Common myeloid progenitor, CD34-positive (primary cell): ENCODE measurements at places on chromosomes 6 and 20.
A peak's percentile ranks its signal among the peaks of the same experiment; 100 is the strongest.

- no peak for DNase-seq
Measured at GRCh38 chr6:37435373-37435772, 2.4 kb downstream of the CMTR1 start.

GRCh38 chr20:21291026-21291425 lies 12.1 kb upstream of the XRN2 start:
- no peak for DNase-seq

GRCh38 chr20:51172558-51173428 lies 149.9 kb upstream of the KCNG1 start:
- DNase-seq = no peak

- DNase-seq = no peak
Measured at GRCh38 chr6:125503181-125503580, 201.4 kb upstream of the HDDC2 start.

DNA sequence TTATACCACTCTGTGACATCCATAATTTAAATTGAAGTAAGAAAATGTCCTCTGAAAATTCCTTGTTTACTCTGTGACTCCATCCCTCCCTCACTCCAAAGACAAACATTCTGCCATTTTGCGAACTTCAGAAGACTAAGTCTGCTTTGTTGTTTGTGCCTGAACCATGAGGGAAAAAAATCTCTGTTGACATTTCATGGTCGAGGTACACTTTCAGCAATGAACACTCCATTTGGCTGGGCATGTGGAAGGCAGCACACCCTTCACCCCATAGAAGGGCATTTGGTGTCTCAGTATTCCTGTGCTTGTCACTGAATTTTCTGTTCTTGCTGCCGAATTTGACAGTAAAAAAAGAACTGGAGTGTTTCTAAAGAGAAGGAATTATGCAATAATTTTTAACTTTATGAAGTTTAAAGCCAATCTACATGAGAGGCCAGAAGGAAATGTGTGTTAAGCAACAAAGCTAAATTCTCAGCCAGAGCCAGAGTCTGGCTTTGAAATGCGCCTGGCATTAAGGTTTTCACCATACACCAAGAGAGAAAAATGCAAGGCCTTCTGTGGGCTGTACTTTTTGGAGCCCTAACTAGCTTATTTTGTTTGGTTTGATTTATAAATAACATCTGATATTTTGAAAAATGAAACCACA lies 4.7 kb upstream of the PBOV1 start:
- no peak for DNase-seq

DNA sequence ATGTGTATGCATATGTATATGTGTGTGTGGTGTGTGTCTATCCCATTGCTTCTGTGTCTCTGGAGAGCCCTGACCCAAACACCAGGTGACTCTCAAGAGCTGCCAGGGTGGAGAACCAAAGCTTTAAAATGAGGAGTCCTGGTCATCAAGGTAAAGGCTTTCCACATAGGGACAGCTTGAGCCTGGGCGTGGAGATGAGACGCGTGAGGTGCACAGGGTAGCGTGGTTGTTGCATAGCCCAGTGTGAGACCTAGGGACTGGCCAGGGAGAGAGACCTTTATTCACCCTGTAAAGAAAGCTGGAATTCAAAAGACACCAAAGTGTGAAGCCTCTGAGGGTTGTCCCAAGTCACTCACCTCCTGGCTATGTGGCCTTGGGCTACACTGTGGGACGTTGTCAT lies 149.1 kb downstream of the SYCP2 start:
- DNase-seq = no peak

DNA sequence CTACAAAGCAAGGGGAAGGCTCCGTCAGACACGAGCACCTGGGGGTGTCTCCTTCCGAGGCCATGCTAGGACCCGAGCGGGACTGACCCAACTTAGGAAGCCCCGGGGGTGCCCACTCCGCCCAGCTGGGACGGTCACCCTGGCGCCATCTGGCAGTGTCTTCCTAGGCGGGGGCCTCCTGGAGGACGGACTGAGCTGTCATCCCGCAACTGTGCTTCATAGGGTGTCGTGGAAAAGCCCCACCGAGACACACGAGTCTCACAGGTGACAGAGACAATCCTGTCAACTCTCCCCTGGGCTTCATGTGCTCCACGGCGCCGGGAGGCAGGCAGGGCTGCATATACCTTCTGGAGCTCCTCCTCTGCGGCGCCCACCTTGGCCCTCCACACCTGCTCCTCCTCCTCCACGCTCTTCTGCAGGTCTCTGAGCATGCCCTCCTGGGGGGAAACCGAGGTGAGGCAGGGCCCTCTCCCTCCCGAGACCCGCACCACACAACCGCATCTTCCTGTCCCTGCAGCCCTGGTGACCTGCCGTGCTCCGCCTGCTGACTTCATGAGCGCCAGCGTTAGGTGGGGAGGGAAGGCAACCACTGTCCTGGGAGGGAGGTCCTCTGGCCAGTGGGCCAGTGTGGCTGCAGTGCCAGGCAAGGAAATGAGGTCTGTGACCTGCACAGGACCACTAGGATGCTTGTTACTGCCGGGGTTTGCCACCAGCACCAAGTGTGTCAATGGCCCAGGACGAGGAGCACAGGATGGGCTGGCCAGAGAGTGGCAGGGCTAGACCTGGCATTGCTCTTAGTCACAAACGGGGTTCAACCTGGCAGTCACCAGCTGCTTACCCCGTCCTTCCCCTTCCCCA lies 50.7 kb downstream of the DSTN start:
- DNase-seq = no peak

DNA sequence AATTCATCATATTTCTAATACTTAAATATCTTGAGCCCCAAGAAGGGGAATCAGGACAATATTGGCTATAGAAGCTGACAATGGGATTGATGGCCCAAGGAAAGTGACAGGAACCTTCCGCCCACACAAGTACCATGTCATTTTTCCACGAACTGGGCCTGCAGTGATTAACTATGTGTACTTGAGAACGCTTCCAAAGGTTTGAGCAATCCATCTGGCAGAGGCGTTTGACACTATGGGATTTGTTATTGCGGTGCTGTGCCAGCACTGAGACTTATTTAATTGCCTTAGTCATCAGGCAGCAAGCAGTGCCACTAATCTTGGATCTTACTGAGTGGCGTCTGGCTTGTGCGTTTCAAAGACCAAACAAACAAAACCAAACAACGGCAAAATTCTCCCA lies 135.6 kb upstream of the UST start:
- DNase-seq = no peak

GRCh38 chr20:36744764-36745191 lies 1.1 kb downstream of the NDRG3 start:
- DNase-seq = no peak

GRCh38 chr20:62819494-62820174 lies 2.8 kb downstream of the COL9A3 start:
- no peak for DNase-seq

DNA sequence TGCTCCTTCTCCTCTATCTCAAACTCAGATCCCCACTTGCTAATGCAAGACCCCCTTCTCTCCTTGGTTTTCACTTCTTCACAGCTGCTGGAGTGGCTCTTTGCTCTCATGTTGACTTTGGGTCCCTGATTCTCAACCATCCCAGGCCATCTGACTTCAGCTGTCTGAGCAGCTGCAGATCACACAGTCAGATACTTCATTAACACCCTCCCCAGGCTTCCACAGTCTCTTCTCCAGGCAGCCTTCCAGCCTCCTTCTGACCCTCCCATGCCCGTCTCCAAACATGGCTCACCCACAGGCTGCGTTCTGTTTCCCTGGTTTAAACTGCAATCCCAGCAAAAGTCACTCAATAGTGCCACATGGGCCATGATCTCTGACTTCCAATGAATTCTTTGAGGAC lies 65.4 kb downstream of the HIVEP2 start:
- DNase-seq = no peak

DNA sequence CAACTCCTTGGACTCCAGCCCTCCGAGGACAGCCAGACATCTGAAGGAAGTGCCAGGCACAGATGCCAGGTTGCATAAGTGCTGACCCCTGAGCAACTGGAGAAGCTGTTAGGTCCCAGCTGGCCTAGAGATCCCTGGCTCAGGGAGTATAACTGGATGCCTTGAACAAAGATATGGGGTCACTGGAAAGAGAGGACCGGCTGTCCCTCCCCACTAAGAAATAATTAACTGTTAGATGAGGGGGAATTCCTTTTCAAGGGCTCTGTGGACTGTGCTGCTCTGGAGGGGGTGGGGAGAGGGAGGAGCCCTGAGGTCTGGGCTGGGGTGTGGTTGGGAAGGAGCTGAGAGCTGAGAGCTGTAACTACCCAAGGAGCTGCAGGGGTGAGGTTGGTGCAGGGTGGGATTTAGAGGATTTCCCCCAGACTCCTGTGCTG lies 39.6 kb downstream of the HLA-F start:
- DNase-seq = no peak

DNA sequence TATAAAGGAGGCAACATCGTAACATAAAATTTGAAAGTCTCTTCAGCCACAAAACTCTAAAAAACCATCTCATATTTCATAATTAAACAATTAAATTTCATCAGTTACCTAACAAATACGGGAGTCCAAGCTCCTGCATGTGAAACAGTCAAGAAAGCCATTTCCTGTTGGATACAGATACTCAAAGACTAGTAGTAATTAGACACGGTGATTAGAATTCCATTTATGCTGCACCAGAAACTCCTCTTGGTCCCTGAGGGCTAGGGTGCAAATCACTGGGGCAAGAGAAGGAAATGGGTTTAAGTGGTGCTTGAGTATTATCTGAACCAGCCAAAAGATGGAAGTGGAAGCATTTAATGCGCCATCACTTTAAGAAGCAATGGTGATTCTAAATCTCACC lies 27.4 kb downstream of the TRAM2 start:
- DNase-seq = no peak

DNA sequence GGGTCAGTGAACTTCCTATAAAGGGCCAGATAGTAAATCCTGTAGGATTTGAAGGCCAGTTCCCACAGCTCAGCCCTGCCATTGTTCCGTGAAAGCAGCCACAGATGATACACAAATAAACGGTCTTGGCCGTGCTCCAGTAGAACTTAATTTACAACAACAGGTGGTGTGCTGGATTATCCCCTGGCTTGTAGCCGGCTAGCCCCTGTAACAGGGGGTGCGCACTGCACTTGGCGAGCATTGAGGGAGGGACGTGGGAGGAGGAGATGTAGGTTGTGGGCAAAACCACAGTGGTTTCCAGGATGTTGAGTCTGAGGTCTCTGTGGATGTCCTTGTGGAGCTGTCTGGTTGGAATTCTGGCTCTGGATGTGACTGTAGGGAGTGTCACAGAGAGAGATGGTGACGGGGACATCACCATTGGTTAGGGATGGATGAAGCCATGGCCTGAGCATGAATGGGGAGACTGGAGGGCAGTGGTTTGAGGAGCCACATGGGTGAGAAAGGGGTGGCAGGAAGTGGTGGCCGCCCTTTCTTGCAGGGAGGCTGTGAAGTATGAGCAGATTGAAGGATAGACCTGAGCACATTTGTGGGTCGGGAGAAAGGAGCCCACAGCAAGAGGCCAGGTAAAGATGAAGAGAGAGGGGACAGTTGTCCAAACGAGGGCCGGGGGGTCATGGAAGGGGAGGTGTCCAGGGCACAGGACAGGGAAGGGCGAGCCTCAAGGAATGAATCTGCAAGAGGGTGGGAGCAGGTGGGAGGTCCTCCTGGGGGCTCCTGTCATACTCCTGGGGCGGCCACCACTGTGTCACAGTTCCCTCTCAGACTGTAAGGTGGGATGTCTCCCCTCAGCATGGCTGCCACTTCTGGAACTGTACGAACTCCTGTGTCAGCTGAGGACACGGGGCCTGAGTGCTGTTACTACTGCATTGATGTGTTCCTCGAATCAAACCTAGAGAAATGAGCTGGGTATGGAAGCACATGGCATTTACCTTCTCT lies 53.6 kb downstream of the CDH26 start:
- peak; percentile 21 for DNase-seq

GRCh38 chr6:129908858-129909257 lies 47.7 kb upstream of the TMEM244 start:
- no peak for DNase-seq

DNA sequence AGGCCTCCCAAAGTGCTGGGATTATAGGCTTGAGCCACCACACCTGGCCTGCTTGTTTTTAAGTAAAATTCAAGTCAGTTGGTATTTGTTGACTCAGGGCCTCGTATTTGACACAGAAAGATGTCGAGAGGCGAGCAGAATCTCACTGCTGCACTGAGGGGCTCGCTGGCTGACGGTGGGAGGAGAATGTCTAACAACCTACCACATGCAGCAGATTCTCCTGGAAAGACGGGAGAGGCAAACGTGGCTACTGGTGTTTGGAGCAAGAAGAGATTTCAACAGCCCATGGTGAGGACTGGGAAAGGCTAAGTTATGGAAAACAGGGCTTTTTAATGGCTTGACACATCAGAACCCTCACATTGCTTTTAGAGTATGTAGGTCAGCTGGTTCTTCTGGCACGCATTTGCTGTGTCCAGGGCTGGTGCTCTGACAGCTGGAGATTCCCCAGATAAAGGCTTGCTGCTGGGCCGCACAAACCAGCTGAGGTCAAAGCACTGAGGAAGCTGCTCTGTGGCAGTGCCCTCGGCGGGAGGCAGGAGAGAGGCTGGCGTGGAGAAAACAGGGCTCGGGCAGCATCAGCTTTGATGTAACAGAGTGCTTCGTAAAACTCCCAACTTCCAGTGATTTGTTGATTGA lies 84.2 kb upstream of the FRMD1 start:
- no peak for DNase-seq

DNA sequence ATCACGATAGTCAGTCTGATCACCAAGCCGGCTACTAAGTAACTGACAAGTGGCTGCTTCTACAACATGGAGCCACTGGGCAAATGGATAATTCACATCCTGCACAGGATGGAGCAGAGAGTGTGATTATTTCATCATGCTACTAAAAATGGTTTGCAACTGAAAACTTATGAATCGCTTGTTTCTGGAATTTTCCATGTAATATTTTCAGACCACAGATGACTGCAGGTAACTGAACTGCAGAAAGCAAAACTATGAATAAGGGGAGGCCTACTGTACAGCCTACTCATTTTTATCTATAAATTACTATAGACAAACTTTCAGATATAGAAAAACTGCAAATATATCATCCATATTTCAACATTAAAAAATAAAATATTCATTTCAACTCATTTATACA lies 91.5 kb downstream of the EPB41L2 start:
- no peak for DNase-seq

- DNase-seq = no peak
Measured at GRCh38 chr6:116535109-116535508, 10.4 kb downstream of the TRAPPC3L start.

GRCh38 chr6:159973406-159973805 lies 4.5 kb downstream of the IGF2R start:
- DNase-seq = no peak

GRCh38 chr20:58870293-58871014 lies 17.9 kb downstream of the GNAS start:
- peak; percentile 36 for DNase-seq

DNA sequence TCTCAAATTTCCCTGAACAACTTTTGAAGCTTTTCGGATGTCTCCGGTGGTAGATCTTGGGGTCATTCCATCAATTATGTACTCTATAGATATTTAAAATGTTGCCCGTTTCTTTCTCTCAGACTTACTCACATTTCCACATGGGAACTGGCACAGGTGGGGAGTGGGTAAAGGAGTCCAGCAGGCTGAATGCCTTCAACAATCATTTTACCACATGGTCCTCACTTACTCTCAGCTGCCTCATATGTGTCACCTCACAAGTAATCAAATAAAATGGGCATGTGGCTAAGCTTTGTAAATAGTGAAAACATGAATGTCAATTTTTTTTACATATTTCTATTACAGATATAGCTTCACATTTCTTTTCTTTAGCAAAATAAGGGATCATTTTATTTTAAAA lies 677 bp downstream of the HLA-DQA1 start:
- no peak for DNase-seq

GRCh38 chr6:4010048-4010447 lies 68.9 kb downstream of the FAM217A start:
- no peak for DNase-seq

- no peak for DNase-seq
Measured at GRCh38 chr6:129212081-129212480, 329.1 kb downstream of the LAMA2 start.

GRCh38 chr6:137819740-137820139 lies 47.3 kb upstream of the TNFAIP3 start:
- DNase-seq = peak; percentile 87
